Fibroblast of skin of scalp (primary cell): ENCODE measurements at places on chromosomes 12 and 14.

DNA sequence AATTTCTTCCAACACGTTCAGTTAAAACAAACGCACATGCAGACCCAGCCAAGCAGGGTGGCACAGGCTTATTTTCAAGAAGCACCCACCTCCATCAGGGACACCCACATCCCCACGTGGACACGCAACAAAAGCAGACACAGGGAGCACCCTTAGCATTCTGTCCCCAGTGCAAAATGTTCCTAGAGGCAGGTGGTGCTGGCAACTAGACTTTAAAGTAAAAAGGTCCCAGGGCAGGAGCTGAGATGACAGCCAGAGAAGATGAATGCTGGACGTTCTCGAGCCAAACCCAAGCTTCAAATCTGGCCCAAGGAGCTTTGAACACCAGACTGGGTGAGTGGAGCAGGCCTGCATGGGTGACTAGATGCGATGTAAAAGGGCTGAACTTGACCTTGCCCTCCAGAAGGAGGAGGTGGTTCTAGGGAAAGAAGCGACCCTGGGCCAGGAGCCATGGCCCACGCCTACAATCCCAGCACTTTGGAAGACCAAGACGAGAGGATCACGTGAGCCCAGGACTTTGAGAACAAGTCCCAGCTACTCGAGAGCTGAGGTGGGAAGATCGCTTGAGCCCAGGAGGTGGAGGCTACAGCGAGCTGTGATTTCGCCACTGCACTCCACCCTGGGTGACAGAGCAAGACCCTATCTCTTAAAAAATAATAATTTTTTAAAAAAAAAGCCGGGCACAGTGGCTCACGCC lies 47.3 kb downstream of the KDM2B start:
- no peak for DNase-seq

DNA sequence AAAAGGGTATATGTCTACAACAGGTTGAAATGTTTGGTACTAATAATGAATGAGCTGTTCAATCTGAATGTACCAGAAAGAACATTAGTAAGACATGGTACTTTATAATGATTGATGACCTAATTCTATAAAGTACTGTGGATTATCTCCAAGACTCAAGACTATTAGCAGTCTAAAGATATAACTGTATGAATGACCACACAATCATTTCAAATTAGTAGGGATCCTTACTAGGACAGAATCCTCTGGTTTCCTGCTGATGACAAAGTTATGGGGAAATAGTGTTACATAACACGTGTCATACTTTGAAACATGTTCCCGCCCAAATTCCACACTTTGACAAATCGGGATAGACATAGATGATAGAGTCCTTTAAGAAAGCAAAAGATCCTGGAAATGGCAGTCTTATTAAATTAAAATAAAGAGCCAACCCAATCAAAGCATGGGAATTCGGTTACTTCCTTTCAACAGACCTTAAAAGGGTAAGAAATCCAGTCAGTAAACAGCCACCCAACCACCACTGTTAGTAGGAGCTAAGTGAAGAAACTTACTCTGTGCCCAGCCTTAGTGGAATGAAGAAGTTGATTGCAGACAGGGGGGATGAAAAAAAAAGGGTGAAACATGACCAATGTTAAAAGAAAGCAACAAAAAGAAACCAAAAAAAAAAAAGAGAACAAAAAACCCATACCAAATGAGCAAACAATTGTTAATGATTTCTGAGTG lies 2.8 kb downstream of the VPS29 start:
- peak; percentile 54 for DNase-seq

DNA sequence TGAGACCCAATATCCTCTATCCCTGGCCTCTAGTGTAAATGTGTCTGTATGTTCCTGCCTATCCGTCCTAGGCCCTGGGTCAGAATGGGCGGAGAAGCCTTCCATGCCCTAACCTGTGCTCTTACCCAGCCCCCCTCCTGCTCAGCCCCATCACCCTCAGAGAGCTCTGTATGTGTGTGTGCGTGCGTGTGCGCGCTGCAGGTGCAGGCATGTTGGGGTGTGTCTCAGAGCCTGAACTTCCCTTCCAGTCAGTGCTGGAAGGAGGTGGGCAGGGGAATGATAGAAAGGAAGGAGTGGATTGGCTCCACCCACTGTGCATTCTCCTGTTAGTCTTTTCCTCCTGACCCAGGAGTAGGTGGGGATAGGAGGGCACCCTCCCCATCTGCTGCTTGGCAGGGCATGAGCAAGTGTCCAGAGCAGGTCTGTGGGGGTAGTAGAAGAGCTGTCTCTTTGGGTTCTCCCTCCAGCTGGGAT lies 7.2 kb downstream of the NAB2 start:
- no peak for DNase-seq

GRCh38 chr12:96769400-96769799 lies 137.7 kb upstream of the NEDD1 start:
- no peak for DNase-seq
